ENCODE measurements at places on chromosomes 4 and X. TPM values are rescaled to one million over a fixed set of nuclear protein-coding genes. Genes with fewer than 3 reads are reported as not detected.

Gene NLRP2B
- not detected for total RNA-seq

Gene COQ2
- 12.7 TPM for total RNA-seq

Gene EDNRA
- total RNA-seq = not detected

Gene VSIG1
- total RNA-seq = 50.2 TPM

Gene TMEM156
- 37.6 TPM for total RNA-seq

Gene MAGEA4
- total RNA-seq = not detected

Gene ELF4
- 21.4 TPM for total RNA-seq

Gene CRMP1
- total RNA-seq = not detected

Gene BST1
- total RNA-seq = 4.8 TPM

DNA sequence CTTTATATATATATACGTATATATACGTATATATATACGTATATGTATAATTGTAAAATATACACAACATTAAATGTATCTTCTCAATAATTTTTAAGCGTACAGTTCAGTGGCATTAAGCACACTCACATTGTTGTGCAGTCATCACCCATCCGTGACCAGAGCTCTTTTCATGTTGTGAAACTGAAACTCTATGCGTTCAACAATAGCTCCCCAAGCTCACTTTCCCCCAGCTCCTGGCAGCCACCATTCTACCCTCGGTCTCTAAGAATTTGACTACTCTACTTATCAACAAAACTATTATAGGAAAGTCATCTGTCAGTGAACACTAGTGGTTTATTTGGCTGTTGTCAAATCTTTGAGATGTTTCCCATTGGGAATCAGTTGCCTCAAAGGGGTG lies 621.8 kb upstream of the GALNT7 start:
- DNase-seq = no peak

GRCh38 chrX:40871385-40872082 lies 136.2 kb upstream of the MED14 start:
- DNase-seq = no peak

DNA sequence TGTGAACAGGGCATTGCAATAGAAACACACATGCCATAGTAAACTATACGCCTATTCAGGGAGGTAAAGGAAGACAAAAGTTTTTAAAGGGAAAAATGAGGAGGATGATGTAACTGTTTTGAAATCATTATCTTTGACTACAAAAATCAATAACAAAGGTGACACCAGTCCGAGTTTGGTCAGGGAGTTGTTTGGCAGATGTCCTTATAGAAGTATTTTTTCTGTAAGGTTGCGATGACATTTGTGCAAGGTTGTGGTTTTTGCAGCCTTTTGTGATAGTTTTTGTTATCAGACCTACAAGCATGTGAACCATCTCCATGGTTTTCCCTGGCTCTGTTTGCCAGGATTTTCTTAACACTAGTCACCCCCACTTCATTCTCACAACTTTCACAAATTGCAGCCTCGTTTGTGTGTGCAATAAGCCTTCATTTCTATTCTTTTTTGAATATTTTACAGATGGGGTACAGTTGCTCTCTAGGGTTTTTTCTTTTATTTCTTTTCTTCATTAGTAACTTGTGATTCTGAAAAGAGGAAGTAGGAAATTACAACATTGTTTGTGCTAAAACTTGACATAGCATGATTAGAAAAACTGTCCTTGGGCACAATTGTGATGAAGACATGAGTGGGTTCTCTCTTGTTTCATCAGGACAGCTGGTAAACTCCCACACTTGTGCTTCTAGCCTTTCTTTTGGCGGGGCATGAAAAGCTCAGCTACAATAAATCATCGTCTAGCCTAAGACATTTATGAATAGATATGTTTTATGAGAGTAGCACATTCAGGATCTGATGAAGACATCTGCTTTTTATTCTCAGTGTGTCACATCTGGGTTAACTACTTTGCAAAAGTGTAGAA lies 60.2 kb upstream of the PNPLA4 start:
- DNase-seq = no peak

DNA sequence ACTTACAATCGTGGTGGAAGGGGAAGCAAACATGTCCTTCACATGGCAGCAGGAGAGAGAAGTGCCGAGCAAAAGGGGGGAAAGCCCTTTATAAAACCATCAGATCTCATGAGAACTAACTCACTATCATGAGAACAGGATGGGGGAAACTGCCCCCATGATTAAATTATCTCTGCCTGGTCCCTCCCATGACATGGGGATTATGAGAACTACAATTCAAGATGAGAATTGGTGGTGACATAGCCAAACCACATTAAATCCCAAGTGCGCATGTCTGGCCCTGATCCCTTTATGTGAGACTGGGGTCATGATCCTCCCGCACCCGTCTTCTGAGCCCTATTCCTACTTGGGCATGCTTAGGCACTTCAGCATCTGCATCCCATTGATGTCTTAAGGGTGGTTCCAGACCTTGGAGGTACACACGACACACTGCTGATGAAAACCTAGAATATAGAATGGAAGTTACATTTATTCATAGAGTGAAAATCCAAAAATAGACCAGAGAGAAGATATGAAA lies 116.0 kb downstream of the PTTG2 start:
- no peak for DNase-seq

- DNase-seq = no peak
These were observed 9.3 kb upstream of the LIN54 start for GRCh38 chr4:83019794-83020494.

DNA sequence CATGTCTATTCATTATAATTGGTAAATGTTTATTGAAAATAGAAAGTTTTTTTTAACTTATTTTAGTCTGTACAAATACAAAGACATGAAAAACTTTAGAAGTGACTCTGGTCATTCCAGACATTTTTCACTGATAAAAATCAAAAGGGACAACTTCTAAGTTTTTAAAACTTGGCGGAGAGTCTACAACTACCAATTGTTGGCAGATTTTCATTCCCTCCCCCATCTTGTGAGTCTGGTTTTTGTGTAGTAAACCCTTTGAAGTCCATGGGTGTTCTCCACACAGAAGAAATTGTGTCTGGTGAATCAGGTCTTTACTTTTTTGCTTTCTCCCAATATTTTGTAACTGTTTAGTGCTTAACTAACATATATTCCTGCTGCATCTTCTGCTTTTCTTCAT lies 336.5 kb downstream of the PDGFC start:
- DNase-seq = no peak

- no peak for DNase-seq
These were observed 34.5 kb upstream of the KDR start for GRCh38 chr4:55159851-55160250.

GRCh38 chr4:144574000-144574399 lies 72.0 kb upstream of the HHIP start:
- DNase-seq = no peak

- DNase-seq = no peak
These were observed 97.5 kb downstream of the LIMCH1 start for GRCh38 chr4:41635441-41635840.

- DNase-seq = no peak
These were observed 116.3 kb upstream of the NRK start for GRCh38 chrX:105706041-105706440.

GRCh38 chrX:122546269-122546668 lies 637.8 kb upstream of the GRIA3 start:
- DNase-seq = no peak

- no peak for DNase-seq
These were observed 40.4 kb downstream of the RELL1 start for GRCh38 chr4:37645736-37646135.

- DNase-seq = peak; percentile 29
These were observed 12.5 kb downstream of the SH2D1A start for GRCh38 chrX:124358800-124359383.

GRCh38 chr4:152630324-152630723 lies 49.5 kb downstream of the TMEM154 start:
- DNase-seq = no peak

DNA sequence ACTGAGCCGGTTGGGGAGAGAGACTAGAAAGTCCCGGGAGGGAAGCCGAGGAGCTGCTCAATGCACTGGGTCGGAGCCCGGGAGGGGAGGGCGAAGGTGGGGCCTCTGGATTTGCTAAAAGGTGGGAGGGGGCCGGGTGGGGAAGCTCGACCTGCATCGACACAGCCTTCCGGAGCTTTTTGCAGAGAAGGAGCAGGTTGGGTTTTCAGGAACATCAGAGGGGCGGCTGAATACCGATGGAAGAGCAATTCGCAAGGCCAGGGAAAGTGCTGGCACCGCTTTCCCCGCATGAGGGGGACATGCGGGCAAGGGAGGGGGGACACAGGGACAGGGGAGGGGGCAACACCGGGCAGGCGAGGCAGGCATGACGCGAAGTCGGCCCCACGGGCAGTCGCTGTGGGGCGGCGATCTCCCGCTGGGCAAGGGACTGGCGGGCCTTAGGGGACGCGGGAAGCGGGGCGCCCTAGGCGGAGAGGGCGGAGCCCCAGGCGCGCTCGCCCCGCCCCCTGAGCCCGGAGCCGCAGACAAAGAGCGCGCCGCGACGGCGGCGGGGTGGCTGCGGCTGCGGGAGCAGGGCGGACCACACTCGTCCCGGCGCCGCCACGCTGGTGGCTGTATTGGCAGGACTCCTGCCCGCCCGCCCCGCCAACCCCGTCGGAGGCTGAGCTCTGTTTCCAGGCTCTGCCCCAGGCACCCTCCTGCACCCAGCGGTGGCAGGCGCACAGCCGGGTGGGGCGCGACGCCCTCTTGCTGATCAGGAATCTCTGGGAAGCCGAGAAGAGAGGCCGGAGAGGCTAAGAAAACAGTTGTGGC lies 11.6 kb downstream of the PDZD4 start:
- DNase-seq = peak; percentile 71

DNA sequence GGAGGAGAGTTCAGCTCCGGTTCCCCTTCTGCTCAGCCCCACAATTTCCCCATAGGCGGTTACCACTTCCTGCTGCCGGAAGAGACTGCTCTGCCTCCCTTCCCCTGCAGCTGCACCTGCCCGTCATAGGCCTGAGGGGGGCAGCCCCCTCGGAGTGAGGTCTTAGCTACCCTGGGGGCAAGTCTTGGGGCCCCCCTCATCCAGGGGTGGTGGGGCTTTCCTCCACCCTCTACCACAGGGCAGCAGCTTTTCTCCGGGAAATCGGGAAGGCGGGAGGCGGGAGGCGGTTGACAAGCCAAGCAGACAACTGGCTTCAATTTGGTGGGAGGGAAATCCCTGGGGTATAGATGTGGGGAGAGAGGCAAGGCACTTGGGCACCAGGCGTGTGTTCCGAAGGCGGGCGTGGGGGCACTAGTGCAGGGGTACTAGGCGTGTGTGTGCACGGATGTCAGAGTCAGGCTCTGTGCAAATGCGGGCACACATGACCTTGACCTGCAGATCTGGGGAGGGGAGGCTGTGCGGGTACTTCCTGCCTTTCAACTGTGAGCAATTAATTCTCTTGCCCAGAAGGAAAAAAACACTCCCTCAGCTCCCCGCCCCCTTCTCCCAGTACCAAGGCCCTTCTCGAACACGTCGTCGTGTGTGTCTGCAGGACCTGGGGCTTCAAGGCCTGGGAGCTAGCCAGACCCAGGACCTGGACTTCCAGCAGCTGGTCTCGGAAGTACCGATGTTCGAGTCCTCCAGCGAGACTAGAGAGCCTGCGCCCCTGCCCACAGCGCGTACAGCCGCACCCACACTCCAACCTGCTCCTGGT lies 1.0 kb upstream of the ARHGAP4 start:
- peak; percentile 88 for DNase-seq

- no peak for DNase-seq
These were observed 172.8 kb upstream of the CXCL13 start for GRCh38 chr4:77432717-77433417.

DNA sequence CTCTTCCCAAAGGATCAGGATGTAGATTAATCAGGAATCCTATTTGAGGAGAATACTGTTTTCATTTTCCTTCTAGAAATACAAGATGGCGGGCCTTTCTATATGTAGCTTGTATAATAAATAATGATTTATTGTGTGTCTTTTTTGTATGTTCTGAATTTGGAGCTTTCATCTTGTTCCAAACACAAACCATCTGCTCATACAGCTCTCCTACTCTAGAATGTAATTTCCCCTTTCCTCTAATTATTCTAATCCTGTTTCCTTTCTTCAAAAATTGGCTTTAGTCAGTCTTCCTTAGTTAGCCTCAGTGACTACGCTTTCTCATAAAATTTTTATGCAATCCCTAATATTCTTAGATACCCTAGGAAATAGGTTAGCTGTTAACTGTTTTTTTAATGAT lies 422.2 kb downstream of the INPP4B start:
- no peak for DNase-seq

- no peak for DNase-seq
These were observed 185.9 kb downstream of the DHRSX start for GRCh38 chrX:2314831-2315365.

- DNase-seq = no peak
These were observed 125.8 kb downstream of the EDA start for GRCh38 chrX:69741721-69742120.

GRCh38 chr4:11743976-11744375 lies 315.3 kb upstream of the HS3ST1 start:
- no peak for DNase-seq
